Cortex of kidney (tissue), 1 donor: ENCODE measurements at places on chromosomes 7 and 10.

- no peak for DNase-seq
Observed at GRCh38 chr7:95367606-95368005, 28.6 kb downstream of the PON3 start.

DNA sequence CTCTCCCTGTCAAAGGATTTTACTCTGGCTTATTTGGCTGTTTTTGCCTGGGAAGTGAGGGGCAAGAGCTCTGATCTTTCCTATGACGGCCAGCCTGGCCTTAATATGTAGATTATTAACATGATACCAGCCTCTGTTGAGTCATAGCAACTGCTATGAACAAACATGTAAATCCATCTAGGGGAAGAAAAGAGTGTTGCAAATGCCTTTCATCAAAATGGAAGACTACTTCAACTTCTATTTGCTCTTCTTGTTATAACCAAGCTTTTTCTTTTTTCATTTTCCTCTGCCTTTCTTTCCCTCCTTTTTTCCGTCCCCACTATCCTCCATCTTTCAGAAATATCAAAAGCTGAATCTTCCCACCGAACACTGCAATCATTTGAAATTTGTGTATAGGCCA lies 46.6 kb downstream of the BTRC start:
- no peak for DNase-seq

- DNase-seq, result no peak
Observed at GRCh38 chr7:103292122-103292521, 5.1 kb upstream of the PMPCB start.

GRCh38 chr7:139701908-139702307 lies 75.9 kb downstream of the HIPK2 start:
- DNase-seq, result no peak

GRCh38 chr7:46949270-46949931 lies 632.5 kb downstream of the TNS3 start:
- no peak for DNase-seq

- DNase-seq, result no peak
Observed at GRCh38 chr10:121792198-121792597, 135.6 kb downstream of the ATE1 start.
